ENCODE measurements at places on chromosomes 3 and 15. TPM values are rescaled to one million over a fixed set of nuclear protein-coding genes. Genes with fewer than 3 reads are reported as not detected.

ARNT2 gene
- total RNA-seq: 1.8 TPM

FSTL1 gene
- total RNA-seq: 2,453 TPM

ANKUB1 gene
- not detected for total RNA-seq

FAM107A gene
- not detected for total RNA-seq

A4GNT gene
- not detected for total RNA-seq

CIDEC gene
- total RNA-seq: 0.09 TPM

FBN1 gene
- 1,277 TPM for total RNA-seq

CPN2 gene
- total RNA-seq: not detected

TMCO5A gene
- not detected for total RNA-seq

OR5K2 gene
- total RNA-seq: not detected

FSIP1 gene
- total RNA-seq: 0.65 TPM

ACTRT3 gene
- total RNA-seq: 3.4 TPM

TRPM1 gene
- not detected for total RNA-seq

PLA2G4E gene
- total RNA-seq: not detected

PRKCD gene
- total RNA-seq: 1.8 TPM

CCR8 gene
- not detected for total RNA-seq

CHRD gene
- total RNA-seq: 0.55 TPM

NANOGP8 gene
- total RNA-seq: not detected

MST1R gene
- total RNA-seq: 0.30 TPM

LSAMP gene
- 5.7 TPM for total RNA-seq

LSMEM2 gene
- total RNA-seq: not detected

NFKBIZ gene
- 129 TPM for total RNA-seq

MGLL gene
- total RNA-seq: 8.9 TPM

NT5DC2 gene
- total RNA-seq: 227 TPM

SLC24A5 gene
- not detected for total RNA-seq

EPHA3 gene
- 17.0 TPM for total RNA-seq

GPR149 gene
- total RNA-seq: not detected

MGA gene
- 37.1 TPM for total RNA-seq

PLSCR2 gene
- not detected for total RNA-seq

DUOX1 gene
- not detected for total RNA-seq

UBAP1L gene
- total RNA-seq: 2.8 TPM

SPESP1 gene
- total RNA-seq: 6.0 TPM

CEP152 gene
- total RNA-seq: 7.6 TPM

FOXL2NB gene
- total RNA-seq: not detected

SPATA12 gene
- total RNA-seq: not detected

GRIP2 gene
- total RNA-seq: 0.09 TPM

SEMA3B gene
- total RNA-seq: 12.4 TPM

STAB1 gene
- 1.1 TPM for total RNA-seq

GRAMD2A gene
- total RNA-seq: 0.30 TPM
